Activated T-cell treated with anti-CD3 and anti-CD28 coated beads, Interleukin-2, amount 50 U/mL, for 72 hours (primary cell): ENCODE measurements at places on chromosomes 7 and 10. TPM values are rescaled to one million over a fixed set of nuclear protein-coding genes. Genes with fewer than 3 reads are reported as not detected.
A peak's percentile ranks its signal among the peaks of the same experiment; 100 is the strongest.

Gene DLG5
- 6.5 TPM for total RNA-seq

Gene KAZALD1
- 0.53 TPM for total RNA-seq

Gene GAD2
- total RNA-seq = not detected

Gene SFMBT2
- total RNA-seq = 28.2 TPM

DNA sequence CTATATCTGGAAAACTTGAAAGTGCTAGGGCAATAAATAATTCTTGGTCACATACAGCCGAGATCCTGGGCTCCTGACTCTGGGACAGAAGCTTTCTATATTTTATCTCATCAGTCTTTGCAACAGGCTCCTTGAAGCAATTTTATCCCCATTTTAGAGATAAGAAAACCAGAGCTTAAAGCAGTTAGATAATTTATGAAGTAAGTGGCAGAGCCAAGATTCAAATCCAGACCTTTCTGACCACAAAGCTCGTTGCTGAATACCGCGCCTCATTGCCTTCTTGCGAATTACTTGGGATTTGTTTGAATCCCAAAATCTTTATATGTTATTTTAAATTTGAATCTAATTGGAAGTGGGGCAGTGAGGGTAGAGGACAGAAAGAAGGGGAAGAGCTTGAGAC is 106.0 kb downstream of the TCF7L2 start:
- no peak overlapping the region for H3K27ac ChIP-seq
- H3K27me3 ChIP-seq = peaks cover 21% of the 10 kb centered on the region
- no peaks in the 10 kb centered on the region for H3K36me3 ChIP-seq
- no peak for DNase-seq
- H3K4me3 ChIP-seq = no peak overlapping the region
- H3K4me1 ChIP-seq = peaks cover 10% of the 10 kb centered on the region

DNA sequence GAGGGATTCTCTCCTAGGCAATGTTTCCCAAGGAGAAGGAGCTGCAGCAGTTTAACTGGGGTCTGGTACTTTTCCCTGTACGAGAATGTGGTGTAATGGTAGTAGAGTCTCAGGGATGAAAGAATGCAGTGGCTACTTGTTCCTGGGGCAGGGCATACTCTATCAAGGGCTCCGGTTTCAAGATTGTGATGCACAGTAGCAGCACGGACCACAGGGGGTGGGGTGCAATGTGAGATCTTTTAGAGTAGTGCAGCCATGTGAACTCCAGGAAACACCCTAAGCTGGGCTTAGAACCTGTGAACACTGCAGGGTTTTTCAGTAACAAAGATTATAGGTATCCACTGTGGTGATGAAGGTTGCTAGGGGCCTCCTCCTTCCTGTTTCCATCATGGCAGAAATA is 903.9 kb downstream of the NRG3 start:
- no peak overlapping the region for H3K4me3 ChIP-seq
- H3K27ac ChIP-seq = no peak overlapping the region
- no peaks in the 10 kb centered on the region for H3K4me1 ChIP-seq
- peaks cover 1% of the 10 kb centered on the region for H3K36me3 ChIP-seq
- no peaks in the 10 kb centered on the region for H3K27me3 ChIP-seq
- no peak for DNase-seq

DNA sequence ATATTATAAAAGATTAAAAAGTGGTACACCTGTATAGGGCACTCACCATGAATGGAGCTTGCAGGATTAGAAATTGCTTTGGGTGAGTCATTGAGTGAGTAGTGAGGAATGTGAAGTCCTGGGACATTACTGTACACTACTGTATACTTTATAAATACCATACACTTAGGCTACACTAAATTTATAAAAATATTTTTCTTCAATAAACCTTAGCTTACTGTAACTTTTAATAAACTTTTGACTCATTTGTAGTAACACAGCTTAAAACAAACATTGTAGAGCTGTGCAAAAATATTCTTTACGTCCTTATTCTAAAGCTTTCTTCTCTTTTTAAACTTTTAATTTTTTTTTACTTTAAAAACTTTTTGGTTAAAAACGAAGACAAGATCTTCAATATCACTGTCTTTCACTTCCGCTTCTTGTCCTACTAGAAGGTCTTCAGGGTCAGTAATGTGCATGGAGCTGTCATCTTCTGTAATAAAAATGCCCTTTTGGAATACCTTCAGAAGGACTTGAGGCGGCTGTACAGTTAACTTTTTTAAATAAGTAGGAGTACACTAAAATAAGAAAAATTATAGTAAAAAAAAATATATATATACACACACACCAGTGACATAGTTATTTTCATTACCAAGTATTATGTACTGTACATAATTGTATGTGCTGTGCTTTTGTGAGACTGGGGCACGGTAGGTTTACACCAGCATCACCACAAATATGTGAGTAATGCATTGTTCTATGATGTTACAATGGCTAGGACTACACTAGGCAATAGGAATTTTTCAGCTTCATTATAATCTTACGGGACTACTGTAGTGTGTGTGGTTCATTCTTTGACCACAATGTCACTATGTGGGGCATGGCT is 3.5 kb downstream of the STK31 start:
- H3K27me3 ChIP-seq = peaks cover 4% of the 10 kb centered on the region
- H3K36me3 ChIP-seq = no peaks in the 10 kb centered on the region
- no peak overlapping the region for H3K27ac ChIP-seq
- H3K4me3 ChIP-seq = no peak overlapping the region

DNA sequence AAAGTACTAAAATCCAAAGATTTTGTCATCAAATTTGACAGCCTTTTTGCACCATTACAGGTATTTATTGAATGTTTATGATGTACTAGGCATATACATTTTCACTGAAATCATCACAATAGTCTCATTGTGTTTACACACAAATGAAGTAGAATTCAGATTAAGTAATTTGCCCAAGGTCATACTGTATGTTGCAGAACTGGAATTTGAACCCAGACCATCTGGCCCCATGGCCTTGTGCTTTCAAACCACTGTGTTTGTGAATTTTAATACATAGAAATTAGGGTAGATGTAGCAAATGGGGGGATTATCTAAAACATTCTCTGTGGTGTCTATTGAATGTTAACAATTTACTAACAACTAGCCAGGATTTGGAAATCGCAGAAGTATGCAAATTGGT is 94.8 kb downstream of the POLL start:
- H3K36me3 ChIP-seq = no peaks in the 10 kb centered on the region
- H3K4me3 ChIP-seq = no peak overlapping the region
- no peak for DNase-seq
- no peak overlapping the region for H3K27ac ChIP-seq
- no peaks in the 10 kb centered on the region for H3K4me1 ChIP-seq
- H3K27me3 ChIP-seq = no peaks in the 10 kb centered on the region

DNA sequence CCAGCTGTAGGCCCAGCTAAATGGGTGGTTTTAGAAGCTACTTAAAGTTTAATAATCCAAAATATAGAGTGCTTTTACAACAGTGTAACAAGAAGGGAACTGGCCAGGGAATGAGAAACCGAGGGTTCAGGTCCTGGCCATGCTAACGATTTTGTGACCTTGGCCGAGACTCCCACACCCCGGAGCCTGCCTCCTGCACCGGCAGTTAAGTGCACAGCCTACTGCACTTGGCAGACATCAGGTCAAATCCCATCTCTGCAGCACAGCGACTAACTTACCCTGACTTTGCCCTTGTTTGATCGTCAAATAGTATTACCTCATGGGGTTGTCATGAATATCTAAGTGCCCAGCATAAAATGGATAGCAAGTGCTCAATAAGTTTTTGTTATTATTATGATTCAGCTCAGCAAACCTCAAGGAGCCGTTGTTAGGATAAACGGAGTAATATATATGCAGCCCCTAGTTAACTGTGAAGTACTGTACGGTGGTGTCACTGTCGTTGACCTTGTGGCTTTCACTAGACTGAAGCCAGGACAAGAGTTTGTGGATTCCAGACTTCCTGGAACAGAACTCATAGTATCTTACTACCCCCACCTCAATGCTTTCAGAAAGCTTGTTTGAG is 35.5 kb downstream of the LYZL1 start:
- no peaks in the 10 kb centered on the region for H3K36me3 ChIP-seq
- H3K27ac ChIP-seq = no peak overlapping the region
- H3K4me3 ChIP-seq = no peak overlapping the region
- DNase-seq = no peak
- H3K4me1 ChIP-seq = no peaks in the 10 kb centered on the region

- peaks cover 3% of the 10 kb centered on the region for H3K36me3 ChIP-seq
- H3K4me1 ChIP-seq = peaks cover 57% of the 10 kb centered on the region
- H3K27me3 ChIP-seq = no peaks in the 10 kb centered on the region
- H3K4me3 ChIP-seq = no peak overlapping the region
- H3K27ac ChIP-seq = no peak overlapping the region
Observed at GRCh38 chr7:926061-927030, 28.1 kb downstream of the ADAP1 start.

DNA sequence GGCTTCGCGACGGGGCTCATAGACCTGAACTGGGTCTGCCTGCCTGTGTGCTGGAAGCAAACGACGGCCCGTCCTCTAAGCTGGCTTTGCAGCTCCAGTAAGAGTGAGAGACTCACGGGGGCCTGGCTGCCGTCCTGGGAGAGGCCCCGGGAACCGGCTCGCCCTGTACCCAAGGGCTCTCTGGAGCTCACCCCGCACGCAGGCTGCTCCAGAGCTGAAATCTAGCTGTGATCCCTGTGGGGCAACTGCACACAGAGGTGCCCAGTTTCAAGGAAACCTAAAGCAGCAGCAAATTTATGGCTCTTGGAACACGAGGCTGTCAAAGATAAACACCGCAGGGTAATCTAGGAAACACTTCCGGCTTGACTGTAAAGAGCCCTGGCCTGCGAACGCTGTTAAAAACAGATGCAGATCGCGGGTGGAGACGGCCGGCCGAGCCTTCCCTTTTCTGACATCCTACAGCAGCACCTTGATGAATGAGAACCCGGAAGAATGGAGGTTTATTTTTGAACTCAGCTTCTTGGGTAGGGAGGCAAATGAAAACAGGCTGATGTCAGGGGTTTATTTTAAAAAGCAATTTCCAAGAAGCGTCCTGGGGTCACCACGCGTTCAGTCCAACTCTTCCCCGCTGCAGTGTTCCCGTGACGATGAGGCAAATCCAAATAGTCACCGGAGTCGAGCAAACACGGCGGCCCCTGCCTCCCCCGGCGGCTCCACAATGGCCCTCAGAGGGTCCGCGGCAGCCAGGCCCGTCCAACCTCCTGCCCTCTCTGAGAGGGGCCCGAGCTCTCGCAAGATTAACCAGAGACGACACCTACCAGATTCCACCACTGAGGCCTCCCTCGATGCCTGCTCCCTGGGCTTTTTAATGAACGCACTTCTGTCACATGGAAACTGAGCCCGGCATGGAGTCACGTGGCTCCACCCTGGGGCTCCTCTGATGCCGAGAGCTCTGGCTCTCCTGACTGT is 29.6 kb downstream of the AMZ1 start:
- H3K4me3 ChIP-seq = peak overlapping the region; percentile 60
- peaks cover 35% of the 10 kb centered on the region for H3K27me3 ChIP-seq
- DNase-seq = no peak

DNA sequence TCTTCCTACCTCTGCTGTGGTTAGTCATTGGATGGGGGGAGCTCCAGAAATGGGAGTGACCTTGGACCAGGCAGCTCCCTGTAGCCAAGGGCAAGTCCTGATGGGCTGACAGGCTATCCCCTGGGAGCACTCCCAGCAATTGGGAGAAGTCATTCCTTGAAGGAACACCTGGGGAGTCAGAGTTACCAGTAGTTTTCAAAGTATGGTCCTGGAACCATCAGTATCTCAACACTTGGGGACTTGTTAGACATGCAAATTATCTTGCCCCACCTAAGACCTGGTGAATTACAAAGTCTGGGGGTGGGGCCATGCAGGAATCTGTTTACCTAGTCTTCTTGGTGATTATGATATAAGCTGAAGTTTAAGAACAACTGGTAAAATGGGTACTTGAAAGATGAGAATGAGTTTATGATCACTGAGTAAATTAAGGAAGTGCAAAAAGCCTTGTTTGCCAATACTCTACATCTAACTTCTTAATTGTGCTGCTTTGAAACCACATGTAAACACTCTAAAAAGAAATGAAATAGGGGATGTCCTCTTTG is 287.3 kb upstream of the LRRN3 start:
- peaks cover 8% of the 10 kb centered on the region for H3K4me1 ChIP-seq
- no peak for DNase-seq
- H3K27ac ChIP-seq = no peak overlapping the region
- no peak overlapping the region for H3K4me3 ChIP-seq
- no peaks in the 10 kb centered on the region for H3K27me3 ChIP-seq

DNA sequence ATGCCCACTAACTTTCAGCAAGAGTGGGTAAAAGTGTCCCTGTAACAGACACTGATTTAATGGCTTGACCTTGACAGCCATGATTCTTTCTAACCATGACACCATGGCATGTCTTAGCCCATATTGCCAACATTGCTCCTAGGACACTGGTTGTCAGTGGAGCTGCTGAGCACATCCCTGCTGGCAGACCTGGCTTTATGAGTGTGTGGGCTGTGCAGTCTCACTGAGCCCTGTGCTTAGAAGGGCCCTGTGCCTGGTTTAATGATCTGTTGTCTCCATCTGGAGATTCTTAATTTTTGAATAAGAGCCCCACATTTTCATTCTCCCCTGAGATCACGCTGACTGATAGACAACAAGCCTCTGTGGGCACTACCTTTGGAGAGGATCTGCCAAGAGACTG is 243.1 kb upstream of the KIAA1217 start:
- no peak overlapping the region for H3K27ac ChIP-seq
- DNase-seq = no peak
- H3K27me3 ChIP-seq = no peaks in the 10 kb centered on the region
- H3K4me3 ChIP-seq = no peak overlapping the region
- no peaks in the 10 kb centered on the region for H3K4me1 ChIP-seq
- H3K36me3 ChIP-seq = peaks cover 1% of the 10 kb centered on the region

DNA sequence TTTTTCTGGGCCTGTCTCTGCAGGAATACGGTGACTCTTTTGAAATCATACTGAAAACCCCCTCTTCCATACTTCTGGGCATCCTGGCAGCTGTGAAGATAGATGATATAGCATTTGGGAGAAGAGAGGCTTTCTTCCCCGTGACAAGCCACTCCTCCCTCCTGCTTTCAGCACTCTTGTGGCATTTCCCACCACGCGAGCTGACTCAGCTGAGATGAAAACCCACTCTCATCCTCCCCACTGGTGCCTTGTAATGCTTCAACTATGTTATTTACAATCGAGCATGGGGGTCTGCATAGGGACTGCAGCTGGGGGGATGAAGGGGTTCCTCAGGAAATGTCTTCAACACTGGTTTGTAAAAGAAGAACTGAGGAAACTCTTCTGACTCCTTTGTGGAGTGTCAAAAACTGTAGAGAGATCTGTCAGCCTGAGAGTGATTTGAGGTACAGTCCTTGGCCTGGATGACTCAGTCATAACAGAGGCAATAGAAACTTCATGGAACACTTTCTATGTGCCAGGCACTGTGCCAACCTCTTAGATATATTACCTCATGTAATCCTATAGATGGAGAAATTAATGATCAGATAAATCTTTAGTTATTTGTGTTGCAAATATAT is 1.7 kb upstream of the TBATA start:
- H3K4me1 ChIP-seq = peaks cover 17% of the 10 kb centered on the region
- H3K36me3 ChIP-seq = no peaks in the 10 kb centered on the region
- peak; percentile 15 for DNase-seq
- H3K27me3 ChIP-seq = peaks cover 25% of the 10 kb centered on the region
- no peak overlapping the region for H3K27ac ChIP-seq
